Uterus (tissue), 4 donors: ENCODE measurements at places on chromosomes 12 and 14. TPM values are rescaled to one million over a fixed set of nuclear protein-coding genes. Genes with fewer than 3 reads are reported as not detected.

The COX8C gene
- total RNA-seq: not detected

The GPRC5A gene
- total RNA-seq: 2.0 TPM

The KRT82 gene
- not detected for total RNA-seq

The TPH2 gene
- not detected for total RNA-seq

The CLSTN3 gene
- total RNA-seq: 48.1 TPM

The MAPK1IP1L gene
- 88.7 TPM for total RNA-seq

The ACOT4 gene
- total RNA-seq: not detected

The TSPAN8 gene
- total RNA-seq: 2.6 TPM

The ITGB7 gene
- 2.0 TPM for total RNA-seq

The LRRIQ1 gene
- 13.1 TPM for total RNA-seq

The TC2N gene
- total RNA-seq: 28.6 TPM

The GAS2L3 gene
- 45.8 TPM for total RNA-seq

The OR6C2 gene
- not detected for total RNA-seq

The RPL10L gene
- not detected for total RNA-seq

The USP15 gene
- 44.8 TPM for total RNA-seq

The SLC16A7 gene
- total RNA-seq: 32.4 TPM

The FRS2 gene
- 57.0 TPM for total RNA-seq

The NRXN3 gene
- 17.0 TPM for total RNA-seq

The POP5 gene
- 32.2 TPM for total RNA-seq

The NAV3 gene
- total RNA-seq: 12.8 TPM

The A2M gene
- 1,063 TPM for total RNA-seq

The ZNF891 gene
- total RNA-seq: 8.5 TPM

The SERPINA10 gene
- not detected for total RNA-seq

The PRR4 gene
- total RNA-seq: 11.0 TPM

The MYH6 gene
- 0.07 TPM for total RNA-seq

The TBX5 gene
- total RNA-seq: not detected

The HCAR3 gene
- not detected for total RNA-seq

The CIROP gene
- total RNA-seq: not detected

The KRT79 gene
- total RNA-seq: not detected

The CAPZA3 gene
- not detected for total RNA-seq

The VPS37B gene
- total RNA-seq: 3.3 TPM

The CRACR2A gene
- total RNA-seq: 0.88 TPM

The TGM1 gene
- not detected for total RNA-seq

The HELB gene
- 8.2 TPM for total RNA-seq

The LMNTD1 gene
- not detected for total RNA-seq

The ADCY4 gene
- 138 TPM for total RNA-seq

The RACGAP1 gene
- 9.1 TPM for total RNA-seq

The GALNT16 gene
- total RNA-seq: 2.1 TPM

The ARHGEF40 gene
- total RNA-seq: 103 TPM

The KRT73 gene
- not detected for total RNA-seq

The BIN2 gene
- total RNA-seq: 5.0 TPM

The GON7 gene
- 0.51 TPM for total RNA-seq

The PTCSC3 gene
- total RNA-seq: not detected

The KRT5 gene
- total RNA-seq: 33.7 TPM

The C12orf50 gene
- total RNA-seq: 0.40 TPM

The KLRK1 gene
- total RNA-seq: 0.76 TPM

The MOK gene
- total RNA-seq: 2.6 TPM

The VDR gene
- total RNA-seq: 2.0 TPM

The SSPN gene
- total RNA-seq: 49.8 TPM

The CLEC2A gene
- not detected for total RNA-seq
